ENCODE measurements at places on chromosomes 11 and 22.
A peak's percentile ranks its signal among the peaks of the same experiment; 100 is the strongest.

DNA sequence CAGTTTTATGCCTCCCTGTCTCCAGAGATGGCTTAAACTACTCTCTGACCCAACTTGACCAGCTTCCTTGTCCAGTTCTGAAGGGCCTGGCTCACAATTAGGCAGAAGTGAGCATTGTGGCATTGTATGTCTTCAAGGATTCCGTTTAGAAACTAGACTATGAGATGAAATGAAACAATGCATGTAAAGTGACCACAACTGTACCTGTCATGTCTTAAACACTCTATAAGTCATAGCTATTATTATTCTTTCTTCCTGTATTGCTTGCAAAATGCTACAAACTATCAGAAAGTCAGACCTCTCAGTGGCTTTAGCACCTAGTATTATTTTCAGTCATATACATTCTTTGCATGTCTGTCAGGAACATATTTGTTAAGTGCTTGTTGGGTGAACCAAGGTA is 127.9 kb upstream of the MTMR2 start:
- DNase-seq: no peak

GRCh38 chr22:40039482-40040115 is 44.8 kb downstream of the FAM83F start:
- no peak for DNase-seq

- peak; percentile 73 for DNase-seq
Observed at GRCh38 chr22:42970029-42970428, 44.9 kb downstream of the PACSIN2 start.

DNA sequence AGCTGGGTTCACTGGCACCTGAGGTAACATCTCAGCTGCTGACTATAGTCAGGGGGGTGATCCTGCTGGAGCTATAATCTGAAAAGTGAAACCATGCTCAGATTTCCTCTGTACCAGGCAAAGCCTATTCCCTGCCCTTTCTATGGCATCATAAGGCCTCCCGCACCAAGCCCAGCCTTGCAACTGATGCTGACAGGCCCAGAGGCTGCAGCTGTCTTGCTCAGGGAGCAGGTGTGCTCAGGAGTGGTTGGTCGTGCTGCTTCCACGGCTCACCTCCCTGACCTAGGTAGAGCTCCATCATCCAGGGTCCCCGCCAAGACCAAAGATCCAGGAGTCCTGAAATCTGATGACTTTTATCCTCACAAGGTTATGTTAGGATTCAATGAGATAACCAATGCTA is 121.7 kb downstream of the FEZ1 start:
- DNase-seq: no peak

DNA sequence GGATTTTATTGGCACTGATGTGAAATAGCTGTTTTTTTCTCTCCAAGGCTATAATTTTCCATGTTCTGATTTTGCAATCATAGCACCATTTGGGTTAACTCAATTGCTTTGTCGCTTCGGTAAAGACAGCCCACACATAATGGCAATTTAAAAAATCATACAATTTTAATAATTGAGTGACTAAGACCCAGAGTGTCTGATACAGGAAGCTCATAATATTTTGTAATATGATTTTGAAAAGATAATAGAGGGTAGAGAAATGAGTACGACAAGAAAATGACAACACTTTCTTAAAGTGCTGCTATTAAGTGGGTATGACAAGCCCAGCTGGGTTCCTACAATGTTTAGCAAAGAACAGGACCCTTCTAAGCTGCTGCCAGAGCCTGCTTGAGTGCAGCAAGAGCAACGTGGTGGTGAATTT is 439.1 kb downstream of the METTL15 start:
- no peak for DNase-seq

DNA sequence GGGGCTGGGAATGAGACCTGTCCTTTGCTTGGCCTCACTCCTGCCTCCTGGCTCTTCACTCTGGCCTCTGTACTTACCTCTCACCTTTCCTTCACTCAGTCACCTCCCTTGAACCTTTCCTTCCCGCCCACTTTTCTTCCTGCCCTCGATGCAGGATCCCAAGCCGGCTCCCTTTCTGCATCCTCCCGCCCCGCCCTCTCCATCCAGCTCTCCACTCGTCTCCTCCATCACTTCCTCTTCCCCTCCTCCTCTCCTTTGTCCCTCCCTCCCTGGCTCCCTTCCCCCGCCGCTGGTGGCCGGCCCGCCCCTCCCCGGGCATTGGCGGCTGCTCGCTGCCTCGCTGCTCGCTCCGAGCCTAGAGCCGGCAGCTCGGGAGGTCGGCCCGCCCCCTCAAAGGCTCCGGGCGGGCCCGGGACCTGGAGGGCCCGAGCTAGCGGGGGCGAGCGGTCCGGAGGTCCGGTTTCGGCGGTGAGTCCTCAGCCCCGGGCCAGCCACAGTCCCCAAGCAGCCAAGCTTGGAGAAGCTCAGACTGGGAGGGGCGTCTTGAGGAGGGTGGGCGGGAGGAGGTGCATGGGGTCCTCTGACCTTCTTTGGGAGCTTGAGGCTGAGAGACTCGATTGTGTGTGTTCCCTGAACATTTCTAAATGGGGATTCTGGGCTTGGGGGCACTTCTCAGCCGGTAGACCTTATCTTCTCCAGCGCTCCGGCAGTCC is 13.8 kb downstream of the PHLDB1 start:
- peak; percentile 79 for DNase-seq

DNA sequence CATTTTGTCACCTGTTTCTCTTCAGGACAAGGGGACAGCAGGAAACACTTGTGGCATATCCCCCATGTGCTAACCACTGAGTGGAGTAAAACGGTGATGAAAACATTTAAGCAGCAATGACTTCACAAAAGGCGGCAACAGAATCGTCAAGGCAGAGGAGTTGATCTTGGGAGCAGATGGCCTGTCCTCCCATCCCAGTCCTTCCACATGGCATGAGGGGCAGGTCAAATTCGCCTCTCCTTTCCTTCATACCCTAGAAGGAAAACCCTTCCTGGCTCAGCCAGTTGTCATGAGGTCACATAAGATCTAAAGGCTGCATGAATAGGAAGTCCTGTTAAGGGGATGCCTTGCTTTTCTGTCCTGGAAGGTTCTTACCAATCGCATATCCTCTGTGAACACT is 169.1 kb downstream of the MAML2 start:
- no peak for DNase-seq

- DNase-seq: no peak
Observed at GRCh38 chr11:97610854-97611253, 1221.0 kb downstream of the JRKL start.

DNA sequence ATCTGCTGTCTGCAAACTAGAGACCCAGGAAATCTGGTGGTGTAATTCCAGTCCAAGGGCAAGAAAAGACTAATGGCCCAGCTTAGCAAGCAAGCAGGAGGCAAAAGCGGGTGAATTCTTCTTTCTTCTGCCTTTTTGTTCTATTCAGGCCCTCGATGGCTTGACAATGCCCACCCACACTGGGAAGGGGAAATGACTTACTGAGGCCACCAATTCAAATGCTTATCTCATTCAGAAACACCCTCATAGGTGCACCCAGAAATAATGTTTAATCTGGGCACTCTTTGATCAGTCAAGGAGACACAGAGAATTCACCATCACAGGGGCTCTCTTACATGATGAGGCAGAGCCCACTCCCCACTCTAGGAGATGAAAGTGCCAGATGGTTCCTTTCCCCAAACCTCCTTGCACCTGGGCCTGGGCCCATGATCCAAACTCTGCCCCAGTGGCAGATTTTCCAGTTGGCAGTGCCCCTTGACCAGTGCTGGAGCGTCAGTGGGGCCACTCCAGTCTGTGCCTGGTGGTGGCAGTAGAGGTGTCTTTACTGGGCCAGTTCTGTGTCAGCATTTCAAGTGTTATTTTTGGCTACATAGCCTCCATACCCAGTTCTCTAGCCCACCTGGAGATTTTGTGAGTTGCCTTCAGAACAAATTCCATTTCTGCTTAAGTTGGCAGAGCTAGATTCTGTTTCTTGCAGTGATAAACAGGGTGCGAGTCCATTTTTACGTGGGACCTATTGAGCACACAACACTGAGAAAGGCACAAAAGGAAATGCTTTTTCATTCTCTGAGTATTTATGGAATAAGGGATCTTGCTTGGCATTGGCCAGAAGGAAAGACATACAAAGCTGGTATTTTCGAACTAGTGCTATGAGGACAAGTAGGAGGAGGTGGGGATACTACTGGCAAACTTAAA is 7.5 kb downstream of the ELMOD1 start:
- DNase-seq: no peak

DNA sequence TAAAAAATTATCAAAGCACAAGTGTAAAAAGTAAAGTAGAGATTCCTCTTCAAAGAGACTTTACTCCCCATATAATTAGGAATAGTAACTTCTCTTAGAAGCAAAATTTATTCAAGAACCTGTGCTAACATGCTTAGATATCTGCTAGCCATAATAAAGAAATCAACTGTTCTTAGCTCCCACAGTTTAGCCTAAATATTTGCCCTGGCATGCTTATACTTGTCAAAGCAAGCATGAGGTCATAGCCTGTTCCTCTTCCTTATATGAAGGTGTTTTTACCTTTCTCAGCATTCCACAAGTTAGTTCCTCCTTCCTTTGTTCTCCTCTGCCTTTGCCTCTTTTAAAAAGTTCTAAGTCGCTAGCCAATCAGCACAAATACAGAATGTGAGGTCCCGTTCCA is 30.3 kb downstream of the RIC3 start:
- DNase-seq: no peak

DNA sequence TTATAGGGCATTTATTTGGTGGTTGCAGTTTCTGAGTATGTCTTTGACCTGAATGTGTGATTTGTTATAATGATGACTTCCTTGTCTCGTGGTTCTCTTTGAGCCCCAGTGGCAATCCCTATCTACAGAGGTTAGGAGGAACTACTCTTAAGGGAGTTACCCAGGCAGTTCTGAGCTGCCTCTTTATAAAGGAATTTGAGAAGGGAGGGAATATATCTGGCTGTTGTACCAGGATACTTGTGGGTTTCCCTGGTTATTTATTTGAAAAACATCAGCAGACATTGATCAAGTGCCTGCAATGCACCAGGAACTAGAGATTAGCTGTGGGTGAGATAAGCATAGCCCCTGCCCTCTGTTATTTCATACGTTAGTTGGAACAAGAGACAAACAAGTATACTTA is 243.5 kb upstream of the ARHGAP20 start:
- no peak for DNase-seq

DNA sequence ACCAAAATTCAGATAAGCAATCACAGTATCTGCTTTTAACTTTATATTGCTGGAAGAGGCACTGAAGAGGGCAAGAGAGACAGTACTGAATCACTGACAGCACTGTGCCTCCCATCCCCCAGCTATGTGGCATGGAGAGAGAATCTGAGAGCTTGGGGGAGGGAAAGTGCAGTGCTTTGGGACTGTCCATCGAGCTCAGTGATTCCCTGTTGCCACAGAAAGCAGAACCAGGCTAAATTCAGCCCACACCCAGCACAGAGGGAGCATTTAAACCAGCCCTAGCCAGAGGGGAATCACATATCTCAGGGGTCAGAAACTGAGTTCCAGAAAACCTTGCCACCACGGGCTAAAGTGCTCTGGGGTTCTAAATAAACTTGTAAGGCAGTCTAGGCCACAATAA is 44.3 kb downstream of the KCNQ1 start:
- DNase-seq: no peak

- no peak for DNase-seq
Observed at GRCh38 chr11:133713406-133713805, 131.9 kb downstream of the SPATA19 start.

- peak; percentile 81 for DNase-seq
Observed at GRCh38 chr11:69301455-69302401, 7.8 kb downstream of the MYEOV start.

- no peak for DNase-seq
Observed at GRCh38 chr11:78207532-78208256, 19.0 kb downstream of the USP35 start.

DNA sequence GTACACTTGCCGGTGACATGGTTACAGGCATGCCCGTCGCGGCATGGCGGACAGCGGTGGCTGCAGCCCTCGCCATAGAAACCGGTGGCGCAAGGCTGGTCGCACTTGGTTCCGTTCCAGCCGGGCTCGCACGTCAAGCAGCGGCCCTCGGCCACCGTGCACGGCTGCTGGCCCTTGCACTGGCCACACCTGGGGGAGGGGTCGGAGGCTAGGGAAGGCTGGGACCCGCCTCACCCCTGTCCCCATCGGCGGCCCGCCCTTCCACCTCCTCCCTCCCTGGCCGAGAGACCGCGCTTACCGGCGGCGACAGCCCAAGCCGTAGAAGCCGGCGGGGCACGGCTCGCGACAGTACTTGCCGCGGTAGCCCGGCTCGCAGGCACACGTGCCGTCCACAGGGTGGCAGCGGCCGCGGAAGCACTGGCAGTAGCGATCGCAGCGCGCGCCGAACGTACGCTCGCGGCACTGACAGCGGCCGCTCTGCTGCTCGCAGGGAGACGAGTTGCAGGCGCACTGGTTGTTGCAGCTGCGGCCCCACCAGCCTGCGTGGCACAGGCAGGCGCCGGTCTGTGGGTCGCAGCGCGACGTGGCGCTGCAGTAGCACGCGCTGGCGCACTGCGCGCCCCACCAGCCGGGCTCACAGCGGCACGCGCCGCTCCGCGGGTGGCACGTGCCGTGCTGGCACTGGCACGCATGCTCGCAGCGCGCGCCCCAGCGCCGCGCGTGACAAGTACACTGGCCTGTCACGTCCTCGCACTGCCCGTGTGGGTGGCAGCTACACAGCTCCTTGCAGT is 6.7 kb downstream of the SCARF2 start:
- no peak for DNase-seq

GRCh38 chr22:48004936-48005335 is 1242.5 kb downstream of the TBC1D22A start:
- no peak for DNase-seq

- DNase-seq: no peak
Observed at GRCh38 chr11:44320289-44320973, 10.5 kb upstream of the ALX4 start.

GRCh38 chr22:29907753-29908515 is 25.0 kb downstream of the MTMR3 start:
- DNase-seq: no peak

DNA sequence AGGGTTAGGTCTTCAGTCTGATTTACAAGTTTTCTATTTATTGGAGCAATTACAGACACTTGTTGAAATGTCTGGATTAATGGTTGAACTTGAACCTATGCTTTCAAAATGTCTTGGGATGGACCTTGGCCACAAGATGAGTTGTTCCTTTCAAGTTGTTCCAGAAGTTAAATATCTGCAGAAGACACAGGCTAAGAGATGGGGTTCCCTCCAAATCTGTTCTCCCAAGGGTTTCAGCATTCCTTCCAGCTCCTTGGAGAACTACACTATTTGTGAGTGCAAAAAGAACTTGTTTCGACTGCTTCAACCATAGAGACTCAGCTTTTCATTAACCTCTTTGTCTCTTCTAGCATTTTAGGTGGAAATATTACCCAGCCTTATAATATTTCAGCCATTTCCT is 189.0 kb upstream of the BLID start:
- DNase-seq: no peak

GRCh38 chr11:91871791-91872190 is 352.8 kb upstream of the FAT3 start:
- no peak for DNase-seq

DNA sequence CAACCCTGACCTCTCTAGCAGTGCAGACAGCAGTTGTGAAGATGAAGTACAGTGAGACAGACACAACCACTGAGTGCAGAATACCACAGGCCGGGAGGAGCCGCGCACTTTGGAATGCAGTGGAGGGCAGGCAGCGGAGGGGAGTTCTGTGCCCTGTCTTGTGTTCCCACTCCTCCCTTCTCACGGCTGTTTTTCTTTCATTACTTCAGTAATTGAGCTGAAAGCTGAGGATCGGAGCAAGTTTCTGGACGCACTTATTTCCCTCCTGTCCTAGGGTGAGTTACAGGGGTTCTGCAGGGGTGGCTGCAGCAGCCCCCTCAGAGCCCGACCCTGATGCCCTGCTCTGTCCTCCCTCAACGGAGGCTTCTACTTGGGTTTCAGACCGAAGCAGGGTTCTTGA is 5.6 kb downstream of the CLDN5 start:
- DNase-seq: no peak

- no peak for DNase-seq
Observed at GRCh38 chr22:21837248-21837979, 30.0 kb downstream of the MAPK1 start.
